ENCODE measurements at places on chromosomes 11 and 22.

DNA sequence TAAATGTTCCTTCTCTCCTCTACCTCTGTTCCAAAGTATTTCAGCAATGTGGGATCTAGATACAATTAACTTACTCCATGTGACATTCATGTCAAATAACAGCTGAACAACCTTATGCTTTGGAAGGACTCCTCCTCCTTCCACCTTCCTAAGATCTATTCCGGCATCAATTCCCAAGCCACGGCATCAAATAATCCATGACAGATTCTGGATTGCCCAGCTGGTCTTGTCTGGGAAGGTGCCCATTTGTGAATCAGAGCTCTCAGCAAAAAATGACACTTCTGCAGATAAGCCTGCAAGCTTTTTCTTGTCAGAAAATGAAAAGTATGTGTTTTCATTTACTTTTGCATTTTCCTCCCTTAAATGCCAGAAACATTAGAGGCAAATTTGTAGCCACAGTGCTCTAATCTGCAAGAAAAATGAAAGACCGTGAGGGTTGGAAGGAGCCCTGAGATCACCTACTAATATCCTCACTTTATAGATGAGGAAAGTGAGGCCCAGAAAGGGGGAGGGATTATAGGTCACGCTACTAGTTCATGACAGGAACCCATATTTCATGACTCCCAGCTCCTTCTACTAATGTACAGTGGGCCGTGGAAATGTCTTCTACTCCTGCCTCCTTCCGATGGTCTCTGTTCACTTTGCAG lies 124.0 kb downstream of the ME3 start:
- DNase-seq: no peak

- no peak for DNase-seq
These were observed 673 bp upstream of the MYO7A start for GRCh38 chr11:77127235-77127911.

DNA sequence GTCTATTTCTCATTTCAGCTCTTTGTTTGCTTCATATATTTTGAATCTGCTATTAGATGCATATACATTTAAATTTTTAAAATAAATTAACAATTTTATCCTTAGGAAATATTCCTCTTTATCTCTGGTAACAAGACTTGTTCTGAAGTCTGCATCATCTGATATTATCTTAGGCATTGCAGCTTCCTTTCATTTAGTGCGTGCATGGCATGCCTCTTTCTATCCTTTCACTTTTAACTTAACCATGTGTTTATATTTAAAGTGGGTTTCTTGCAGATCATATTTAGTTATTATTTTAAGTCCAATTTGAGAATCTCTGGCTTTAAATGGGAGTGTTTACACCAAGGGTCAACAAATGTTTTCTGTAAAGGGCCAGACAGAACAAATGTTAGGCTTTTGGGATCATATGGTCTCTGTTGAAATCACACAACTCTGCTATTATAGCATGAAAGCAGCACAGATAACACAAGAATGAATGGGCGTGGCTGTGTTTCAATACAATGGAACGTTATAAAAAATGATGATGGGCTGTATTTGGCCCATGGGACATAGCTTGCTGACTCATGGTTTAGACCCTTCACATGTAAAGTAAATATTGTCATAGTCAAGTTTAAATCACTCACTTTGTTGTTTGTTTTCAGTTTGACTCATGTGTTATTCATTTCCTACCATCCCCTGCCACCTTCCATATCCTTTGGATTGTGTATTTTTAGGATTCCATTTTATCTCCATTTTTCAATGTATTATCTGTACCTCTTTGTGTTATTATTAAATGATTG lies 83.9 kb upstream of the SNX19 start:
- peak; percentile 65 for DNase-seq

GRCh38 chr22:50528682-50529415 lies 963 bp downstream of the TYMP start:
- DNase-seq: no peak

DNA sequence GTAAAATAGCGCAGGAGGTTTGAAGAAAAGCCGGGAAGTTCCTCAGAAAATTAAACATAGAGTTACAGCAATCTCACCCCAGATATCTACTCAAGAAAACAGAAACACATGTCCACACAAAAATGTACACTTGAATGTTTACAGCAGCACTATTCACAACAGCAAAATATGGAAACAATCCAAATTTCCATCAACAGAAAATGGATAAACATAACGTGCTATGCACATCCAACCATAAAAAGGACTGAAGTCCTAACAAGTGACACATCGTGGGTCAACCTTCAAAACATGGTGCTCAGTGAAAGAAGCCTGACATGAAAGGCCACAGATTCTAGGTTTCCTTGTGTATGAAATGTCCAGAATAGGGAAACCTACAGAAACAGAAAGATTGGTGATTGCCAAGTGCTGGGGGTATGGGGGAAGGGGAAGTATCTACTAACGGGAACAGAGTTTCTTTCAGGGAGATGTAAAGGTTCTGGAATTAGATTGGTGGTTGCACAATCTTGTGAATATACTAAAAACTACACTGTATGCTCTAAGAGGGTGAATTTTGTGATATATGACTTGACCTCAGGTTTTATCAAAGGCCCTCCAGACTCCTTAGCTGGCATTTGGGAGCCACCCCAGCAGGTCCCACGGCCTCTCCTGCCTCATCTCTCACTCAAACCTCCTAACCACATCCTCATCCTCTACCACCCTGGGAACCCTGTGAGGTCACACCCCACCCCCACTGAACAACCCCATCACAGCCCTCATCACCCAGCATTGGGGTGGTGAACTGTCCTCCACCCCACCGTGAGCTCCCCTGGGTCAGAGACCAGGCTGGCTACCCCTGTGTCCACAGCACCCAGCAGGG lies 69.2 kb upstream of the PRR5 start:
- DNase-seq: no peak

- DNase-seq: no peak
These were observed 22.9 kb downstream of the KCNQ1 start for GRCh38 chr11:2467695-2468055.

- no peak for DNase-seq
These were observed 110.0 kb downstream of the LDLRAD3 start for GRCh38 chr11:36053862-36054261.

- DNase-seq: no peak
These were observed 2.7 kb upstream of the RAG1 start for GRCh38 chr11:36565031-36565610.

DNA sequence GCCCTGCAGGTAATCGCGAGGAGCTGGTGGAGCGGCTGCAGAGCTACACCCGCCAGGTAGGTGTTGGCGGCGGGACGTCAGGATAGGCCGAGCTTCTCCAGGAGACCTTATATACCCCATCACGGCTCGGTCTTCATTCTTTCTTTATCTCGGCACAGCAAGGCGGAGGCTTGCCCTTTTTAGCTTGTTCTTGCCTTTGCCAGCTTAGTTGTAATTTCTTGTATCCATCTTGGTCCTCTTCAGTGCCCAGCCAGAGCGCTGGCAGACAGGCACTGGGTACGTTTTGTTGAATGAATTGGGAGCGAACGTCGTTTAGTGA lies 459 bp downstream of the SF3B2 start:
- no peak for DNase-seq

- no peak for DNase-seq
These were observed 8.5 kb downstream of the CCDC88B start for GRCh38 chr11:64348383-64349024.

DNA sequence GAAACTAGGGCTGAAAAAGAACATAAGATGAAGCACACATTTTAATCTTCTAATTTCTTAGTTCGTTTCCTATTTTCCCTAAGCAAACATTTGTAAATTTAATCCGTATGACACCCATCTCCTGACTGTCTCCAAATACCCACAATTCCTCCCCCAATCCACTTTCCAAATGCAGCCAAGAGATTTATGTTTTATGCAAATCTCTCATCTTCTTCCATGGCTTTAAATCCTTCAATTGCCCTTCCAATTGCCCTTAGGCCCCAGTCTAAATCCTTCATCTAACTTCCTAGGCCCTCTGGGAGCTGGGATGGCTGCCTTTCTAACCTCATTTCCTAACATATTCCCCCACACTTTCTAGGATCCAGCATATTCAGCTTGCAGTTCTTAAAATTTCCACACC lies 18.0 kb upstream of the POU2AF1 start:
- DNase-seq: no peak

DNA sequence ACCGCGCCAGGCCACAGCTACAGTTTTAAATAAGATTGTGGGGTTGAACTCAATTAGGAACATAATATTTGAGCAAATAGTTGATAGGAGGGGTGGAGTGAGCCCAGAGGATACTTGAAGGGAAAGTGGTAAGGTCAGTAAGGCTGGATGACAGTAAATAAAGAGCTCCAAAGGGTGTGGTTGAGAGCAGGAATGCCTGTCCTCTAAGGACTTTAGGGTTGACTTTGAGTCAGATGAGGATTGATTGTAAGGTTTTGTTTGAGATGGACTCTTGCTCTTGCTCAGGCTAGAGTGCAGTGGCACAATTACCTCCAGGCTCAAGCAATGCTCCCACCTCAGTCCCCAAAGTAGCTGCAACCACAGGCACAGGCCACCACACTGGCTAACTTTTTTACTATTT lies 2.4 kb downstream of the FOXR1 start:
- no peak for DNase-seq

DNA sequence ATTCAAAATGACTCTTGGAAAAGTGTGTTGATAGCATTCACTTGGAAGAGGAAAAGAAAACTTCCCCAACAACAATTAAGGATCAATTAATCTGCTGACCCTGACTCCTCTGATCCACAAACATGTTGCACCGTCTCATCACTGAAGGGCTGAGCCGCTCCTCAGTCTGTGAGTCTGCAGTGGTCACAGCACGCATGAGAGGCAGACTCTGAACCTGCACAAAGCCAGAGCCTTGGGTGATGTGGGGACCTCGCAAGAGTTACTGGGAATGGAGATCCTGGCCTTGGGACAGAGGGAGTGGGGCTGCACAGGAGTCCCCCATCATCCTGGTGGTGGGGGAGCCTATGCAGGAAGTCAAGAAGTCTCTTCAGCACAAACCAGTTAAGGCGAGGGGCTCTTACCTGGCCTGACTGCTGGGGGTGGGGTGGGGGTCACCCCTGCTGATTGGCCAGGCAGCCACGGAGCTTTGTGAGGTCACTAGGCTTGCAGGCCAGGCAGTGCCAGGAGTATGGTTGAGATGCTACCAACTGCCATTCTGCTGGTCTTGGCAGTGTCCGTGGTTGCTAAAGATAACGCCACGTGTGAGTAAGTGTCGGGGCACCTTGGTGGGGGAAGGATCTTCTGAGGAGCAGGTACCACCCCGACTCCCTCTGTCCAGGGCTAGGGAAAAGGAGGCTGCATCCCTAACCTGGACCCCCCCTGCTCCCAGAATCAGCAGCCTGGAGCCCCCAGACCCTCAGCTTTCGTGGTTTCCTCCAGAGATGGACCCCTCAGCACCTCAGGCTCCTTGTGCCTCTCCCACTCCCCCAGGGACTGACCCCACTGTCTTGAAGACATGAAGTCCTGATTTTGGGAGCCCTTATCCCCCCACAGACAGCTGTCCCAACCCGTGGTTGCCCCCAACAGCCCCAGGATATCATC lies at the start of gene ACR:
TSS of gene ACR (plus strand) at position 477 of the 921 bp plus-strand sequence. CDS start at position 509, 32 bp downstream.
- no peak for DNase-seq
